Regular cardiac myocyte (primary cell): ENCODE measurements at places on chromosomes 3 and 15. TPM values are rescaled to one million over a fixed set of nuclear protein-coding genes. Genes with fewer than 3 reads are reported as not detected.

Gene ZNF385D
- 0.85 and 0.96 TPM in 2 replicates for total RNA-seq

Gene STAC
- total RNA-seq = 26.2 and 44.7 TPM in 2 replicates

Gene TRIM42
- not detected in 2 replicates for total RNA-seq

Gene CHST13
- not detected in 2 replicates for total RNA-seq

Gene GHSR
- not detected in 2 replicates for total RNA-seq

Gene P3H2
- total RNA-seq = 37.2 and 56.0 TPM in 2 replicates

Gene LYZL4
- total RNA-seq = 0.19 TPM in 1 of 2 replicates, not detected in the other

Gene BCHE
- total RNA-seq = 1.2 and 3.4 TPM in 2 replicates

Gene ECE2
- not detected in 2 replicates for total RNA-seq

Gene LIPC
- under 0.01 and 0.85 TPM in 2 replicates for total RNA-seq

Gene RLBP1
- total RNA-seq = not detected in 2 replicates

Gene CHRNB4
- total RNA-seq = not detected in 2 replicates

Gene GPR62
- total RNA-seq = under 0.01 TPM in 1 of 2 replicates, not detected in the other
